ENCODE measurements at places on chromosomes 3 and 15.

- DNase-seq = peak; percentile 90
Observed at GRCh38 chr15:60408463-60408981, 10.7 kb upstream of the ANXA2 start.

DNA sequence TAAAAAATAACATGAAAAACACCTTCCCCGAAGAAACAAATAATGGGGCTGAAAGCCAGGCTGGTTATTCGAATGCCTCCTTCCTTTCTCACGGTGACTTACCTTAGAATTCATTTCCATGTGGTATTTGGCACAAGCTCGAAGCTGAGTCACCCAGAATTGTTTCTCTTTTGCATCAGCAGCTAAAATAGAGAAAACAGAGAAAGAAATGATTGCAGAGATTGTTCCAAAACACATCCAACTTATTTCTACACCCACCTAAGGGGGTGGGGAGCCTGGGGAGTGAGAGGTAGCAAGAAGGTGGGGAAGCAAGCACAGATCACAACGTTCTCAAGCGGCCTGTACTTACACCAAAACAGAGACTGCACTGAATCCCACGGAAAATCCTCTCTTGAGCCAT, 104.7 kb downstream of the OSBPL10 start:
- DNase-seq = peak; percentile 50

DNA sequence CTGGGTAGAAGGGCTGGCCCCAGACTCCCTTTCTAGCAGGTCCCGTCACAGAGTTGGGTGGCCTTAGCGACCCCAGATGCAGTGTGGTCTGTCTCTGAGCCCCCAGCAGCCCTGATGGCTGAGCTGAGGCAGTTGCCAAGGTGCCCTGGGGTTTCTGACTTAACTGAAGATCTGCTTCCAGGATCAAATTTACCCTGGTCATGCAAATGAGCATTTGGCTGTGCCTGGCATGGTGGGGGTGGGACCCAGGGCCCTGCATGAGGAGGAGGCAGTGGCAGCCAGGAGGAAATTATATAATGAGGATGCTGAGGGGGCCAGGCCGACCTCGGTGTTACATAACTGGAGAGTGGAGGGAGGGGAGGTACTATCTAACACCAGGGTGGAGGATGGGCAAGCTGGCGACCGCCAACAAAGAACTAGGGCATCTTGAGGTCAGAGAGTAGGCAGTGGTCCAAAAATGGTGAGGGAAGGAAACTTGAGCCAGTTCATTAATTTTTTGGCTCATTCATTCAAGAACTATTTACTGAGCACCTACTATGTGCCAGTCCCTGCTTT, 16.4 kb downstream of the PLEKHO2 start:
- no peak for DNase-seq

GRCh38 chr3:197014942-197015575, 14.6 kb downstream of the MELTF start:
- DNase-seq = no peak

GRCh38 chr3:127690823-127691452, 18.2 kb downstream of the ABTB1 start:
- DNase-seq = peak; percentile 30

- no peak for DNase-seq
Observed at GRCh38 chr3:126446301-126446700, 29.4 kb downstream of the ZXDC start.

DNA sequence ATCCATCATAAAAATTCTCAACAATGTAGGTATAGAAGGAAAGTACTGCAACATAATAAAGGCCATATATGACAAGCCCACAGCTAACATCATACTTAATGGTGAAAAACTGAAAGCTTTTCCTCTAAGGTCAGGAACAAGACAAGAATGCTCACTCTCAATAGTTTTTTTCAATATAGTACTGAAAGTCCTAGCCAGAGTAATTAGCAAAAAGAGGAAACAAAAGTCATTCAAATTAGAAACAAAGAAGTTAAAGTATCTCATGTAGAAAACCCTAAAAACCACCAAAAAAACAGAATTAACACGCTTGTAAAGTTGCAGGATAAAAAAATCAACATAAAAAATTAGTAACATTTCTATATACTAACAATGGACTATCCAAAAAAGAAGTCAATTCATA, 61.8 kb downstream of the MYH15 start:
- no peak for DNase-seq

- DNase-seq = no peak
Observed at GRCh38 chr3:46356909-46357308, 3.0 kb downstream of the CCR2 start.

- no peak for DNase-seq
Observed at GRCh38 chr3:78025916-78026315, 986.0 kb downstream of the ROBO2 start.
